Hematopoietic multipotent progenitor cell treated with erythropoietin and hydrocortisone succinate and interleukin-3 and kit ligand, for 17 days (in vitro differentiated cells): ENCODE measurements at places on chromosomes 5 and 9.

DNA sequence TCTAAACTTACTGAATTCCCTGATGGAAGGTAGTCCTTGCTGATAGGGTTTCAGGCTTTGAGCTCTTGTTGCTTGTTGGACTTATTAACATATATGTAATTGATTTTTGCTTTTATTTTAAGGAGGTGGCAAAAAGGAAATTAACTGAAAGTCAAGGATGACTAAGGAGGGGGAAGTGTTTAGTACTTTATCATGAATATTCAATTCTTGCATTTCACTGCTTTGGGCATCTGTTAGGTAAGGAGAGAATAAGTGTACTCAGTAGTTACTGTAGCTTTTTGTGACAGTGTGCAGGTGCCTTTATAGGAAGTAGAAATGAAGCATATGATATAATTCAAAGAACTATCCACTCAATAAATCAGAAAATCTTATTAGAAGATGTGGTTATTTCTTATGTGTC, 47.1 kb downstream of the DMXL1 start:
- no peak for DNase-seq

DNA sequence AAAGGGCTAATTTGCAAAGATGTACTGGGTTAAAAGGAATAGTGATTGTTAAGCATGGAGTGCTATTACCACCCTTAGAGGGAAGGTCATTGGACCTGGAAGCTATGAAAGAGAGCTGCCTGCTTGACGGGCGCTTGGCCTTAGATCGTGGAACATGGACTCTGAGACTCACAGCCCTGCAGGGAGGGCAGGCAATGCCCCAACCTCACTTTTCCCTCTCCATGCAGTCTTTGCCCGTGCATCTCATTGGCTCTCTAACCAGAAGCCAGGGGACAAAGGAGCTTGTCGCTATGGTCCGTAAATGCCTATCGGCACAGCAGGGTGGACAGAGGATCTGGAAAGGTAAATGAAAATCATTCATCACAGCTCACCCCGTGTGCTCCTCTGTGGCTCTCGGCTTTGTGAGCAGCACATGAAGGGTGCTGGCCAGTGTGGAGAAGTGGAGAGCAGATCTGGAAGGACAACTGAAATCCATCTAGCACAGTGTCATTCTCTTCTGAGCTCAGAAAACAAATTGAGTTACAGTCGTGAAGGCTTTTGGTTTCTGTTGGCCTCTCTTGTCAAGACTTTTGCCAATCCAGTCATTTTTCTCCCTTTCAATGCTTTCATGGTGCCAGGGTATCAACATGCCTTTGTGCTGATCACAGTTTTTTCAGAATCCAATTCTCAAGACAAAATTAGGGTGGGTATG, 186.2 kb downstream of the SNX18 start:
- DNase-seq: no peak

DNA sequence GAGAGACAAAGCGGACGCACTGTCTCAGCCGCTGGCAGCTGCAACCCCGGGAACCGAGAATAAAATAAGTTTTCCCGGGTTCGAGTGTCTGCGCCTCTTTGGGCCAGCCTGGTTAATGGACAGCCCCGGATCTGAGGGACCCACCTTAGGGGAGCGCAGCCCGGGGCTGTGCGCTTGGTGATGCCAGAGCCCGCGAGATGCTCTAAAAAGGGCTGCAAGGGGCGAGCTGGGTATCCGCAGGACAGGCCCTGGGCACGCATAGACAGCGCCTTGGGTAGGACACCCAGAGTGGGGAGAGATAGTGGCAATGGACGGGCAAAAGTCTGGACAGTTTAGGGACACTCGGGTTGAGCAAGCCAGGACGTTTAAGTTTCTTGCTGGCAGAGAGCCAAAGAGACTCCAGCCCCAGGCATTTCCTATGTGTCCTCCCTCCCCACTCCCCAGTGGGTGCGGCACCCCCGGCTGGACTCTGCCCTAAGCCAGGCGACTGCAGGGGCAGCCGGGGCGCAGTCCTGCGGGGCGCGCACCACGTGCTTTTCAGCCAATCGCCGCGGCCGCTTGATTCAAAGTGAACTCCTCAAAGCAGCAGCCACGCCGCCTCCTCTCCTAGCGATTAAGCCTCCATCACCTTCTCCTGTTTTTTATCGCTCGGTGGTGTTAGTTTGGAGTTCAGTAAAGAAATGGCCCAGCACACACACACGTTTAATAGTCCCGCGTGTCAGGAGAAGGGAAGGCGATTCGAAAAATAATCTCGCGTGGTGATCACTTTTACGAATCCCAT, 616 bp upstream of the ENC1 start:
- no peak for DNase-seq

DNA sequence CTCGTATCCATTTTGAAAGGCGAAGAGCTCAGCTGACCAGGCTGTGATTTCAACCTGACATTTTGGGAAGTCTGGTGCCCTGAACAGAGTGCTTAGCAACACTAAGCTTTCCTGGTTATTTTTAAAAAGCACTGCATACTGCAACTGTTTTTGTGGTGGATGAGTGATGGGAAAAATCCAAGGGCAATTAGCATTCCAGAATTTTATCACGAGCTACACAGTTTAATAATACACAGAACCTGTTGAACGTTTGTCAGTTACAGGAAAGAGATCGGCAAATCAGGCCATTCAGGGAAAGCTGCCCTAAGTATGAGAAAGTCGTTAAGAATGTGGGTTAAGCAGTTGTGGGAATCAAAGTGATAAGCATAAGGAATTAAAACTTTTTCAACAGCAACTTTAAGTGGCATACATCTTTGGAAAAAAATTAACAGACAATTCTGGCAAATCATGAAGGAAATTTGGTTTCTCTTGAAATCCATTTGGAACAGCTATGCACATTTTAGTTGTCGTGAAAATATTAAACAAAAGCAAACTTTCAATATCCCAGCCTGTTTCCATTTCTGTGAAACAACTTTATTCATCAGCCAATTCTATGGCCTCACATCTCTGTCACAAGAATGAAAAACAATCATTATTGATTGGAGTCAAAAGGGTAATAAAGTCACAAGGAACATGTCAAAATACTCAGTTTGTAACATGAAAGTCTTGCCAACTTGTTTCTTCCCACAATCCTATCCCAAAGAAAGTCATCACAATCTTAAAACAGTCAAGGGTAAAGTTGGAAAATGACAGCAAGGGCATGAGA, 25.7 kb downstream of the PUM3 start:
- DNase-seq: no peak

DNA sequence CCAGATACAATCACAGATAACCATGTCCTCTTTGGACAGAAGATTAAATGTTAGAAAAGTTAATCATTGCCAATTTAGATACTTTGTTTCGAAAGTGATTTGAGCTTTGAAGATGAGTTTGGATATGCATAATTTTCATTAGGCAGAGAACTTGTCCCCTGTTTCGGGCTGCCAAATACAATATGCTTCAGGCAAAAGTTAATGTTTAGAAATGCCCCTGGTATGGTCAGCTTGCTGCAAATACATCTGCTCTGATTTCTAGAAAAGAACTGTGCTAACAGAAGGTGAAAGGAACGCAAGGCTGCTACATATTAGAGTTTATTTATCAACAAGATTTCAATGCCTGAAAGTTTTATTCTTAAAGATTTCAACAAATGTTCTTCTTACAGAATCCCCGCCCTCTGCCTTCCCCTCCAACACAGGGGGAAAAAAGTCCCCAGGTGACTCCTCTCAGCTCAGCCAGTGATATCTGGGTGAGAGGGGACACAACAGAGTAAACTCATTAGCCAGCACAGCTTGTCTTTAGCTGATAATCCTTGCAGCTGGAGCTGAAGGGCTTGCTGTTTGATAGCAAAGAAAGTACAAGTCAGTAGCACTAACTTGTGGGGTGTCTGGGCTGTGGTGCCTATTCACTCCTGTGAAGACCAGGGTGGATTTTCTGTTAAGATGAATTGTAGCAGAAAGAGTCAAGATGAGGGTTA, 435.7 kb downstream of the DMAC1 start:
- no peak for DNase-seq

DNA sequence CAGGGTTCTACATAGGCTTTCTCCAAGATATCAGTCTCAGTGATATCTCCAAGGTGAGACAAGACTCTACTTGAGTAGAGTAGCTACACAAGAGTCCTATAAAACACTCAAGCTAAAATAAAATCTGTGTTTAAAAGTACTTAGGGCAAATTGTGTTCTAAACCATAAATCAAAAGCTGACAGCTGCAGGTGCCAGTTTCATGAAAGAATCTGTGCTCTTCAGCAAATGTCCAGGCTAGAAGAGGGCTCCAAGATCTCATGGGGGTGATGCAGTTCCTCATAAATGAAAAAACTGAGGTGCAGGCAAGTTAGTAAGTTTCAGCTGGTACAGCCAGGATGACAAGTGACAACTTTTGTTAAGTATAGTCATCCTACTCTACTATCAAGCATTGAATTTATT, 142.8 kb upstream of the TNPO1 start:
- no peak for DNase-seq

DNA sequence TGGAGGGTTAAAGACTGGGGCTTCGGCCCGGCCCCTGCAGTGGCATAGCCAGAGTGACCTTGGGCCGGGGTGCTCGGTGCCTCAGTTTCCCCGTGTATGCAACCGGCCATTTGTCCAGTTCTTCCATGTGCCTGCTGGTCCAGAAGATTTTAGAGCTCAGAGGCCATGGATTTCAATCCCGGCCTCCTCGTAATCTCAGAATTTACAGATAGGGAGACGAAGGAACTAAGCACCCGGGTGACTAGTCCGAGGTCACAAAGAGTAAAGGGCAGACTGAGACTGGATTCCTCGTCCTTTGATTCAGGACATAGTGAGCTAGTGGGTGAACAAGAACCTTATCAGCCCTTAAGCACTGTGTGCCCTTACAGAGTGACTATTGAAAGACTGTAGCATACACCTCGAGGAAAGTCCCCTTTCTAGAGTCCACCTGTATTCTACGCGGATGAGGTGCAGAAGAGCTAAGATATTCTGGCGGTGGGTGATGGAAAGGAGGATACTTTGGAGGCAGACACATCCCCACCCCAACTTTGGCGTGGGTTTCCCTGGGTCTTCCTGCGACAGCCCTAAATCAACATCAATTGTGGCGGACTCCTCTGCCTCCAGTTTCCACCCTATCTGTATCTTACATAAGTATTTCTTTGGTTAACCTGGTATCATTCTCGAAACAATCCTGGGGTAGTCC, 597 bp downstream of the SLC31A1 start:
- DNase-seq: peak; percentile 58

DNA sequence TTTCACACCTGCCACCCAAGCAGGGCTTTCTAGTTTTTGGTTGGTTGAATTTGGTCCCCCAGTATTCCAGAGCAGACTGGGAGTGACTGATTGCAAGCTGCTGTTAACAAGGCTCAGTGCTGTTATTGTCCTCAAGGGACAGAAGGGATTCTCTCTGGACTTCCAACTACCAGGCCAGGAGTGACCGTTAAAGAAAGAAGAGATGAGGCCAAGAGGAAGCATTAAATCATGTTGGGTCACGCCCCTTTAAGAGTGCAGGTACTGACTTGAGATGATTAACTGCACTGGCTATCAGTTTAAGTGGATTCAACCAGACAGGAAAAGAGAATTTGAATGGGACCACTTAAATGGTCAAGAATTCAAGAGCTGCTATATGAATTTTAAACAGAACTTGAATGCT, 220.8 kb upstream of the PCSK5 start:
- no peak for DNase-seq

- no peak for DNase-seq
Observed at GRCh38 chr9:131402738-131403492, 9.0 kb downstream of the PRRC2B start.

GRCh38 chr9:115969096-115969495, 184.5 kb upstream of the PAPPA start:
- DNase-seq: no peak
